ENCODE measurements at places on chromosomes 16 and 17.

GRCh38 chr16:79598348-79599181 is 2.0 kb downstream of the MAF start:
- DNase-seq: peak; percentile 69

GRCh38 chr16:35308674-35309073 is 1849.3 kb downstream of the TP53TG3F start:
- no peak for DNase-seq

GRCh38 chr17:41683441-41684007 is 5.2 kb upstream of the EIF1 start:
- DNase-seq: no peak

DNA sequence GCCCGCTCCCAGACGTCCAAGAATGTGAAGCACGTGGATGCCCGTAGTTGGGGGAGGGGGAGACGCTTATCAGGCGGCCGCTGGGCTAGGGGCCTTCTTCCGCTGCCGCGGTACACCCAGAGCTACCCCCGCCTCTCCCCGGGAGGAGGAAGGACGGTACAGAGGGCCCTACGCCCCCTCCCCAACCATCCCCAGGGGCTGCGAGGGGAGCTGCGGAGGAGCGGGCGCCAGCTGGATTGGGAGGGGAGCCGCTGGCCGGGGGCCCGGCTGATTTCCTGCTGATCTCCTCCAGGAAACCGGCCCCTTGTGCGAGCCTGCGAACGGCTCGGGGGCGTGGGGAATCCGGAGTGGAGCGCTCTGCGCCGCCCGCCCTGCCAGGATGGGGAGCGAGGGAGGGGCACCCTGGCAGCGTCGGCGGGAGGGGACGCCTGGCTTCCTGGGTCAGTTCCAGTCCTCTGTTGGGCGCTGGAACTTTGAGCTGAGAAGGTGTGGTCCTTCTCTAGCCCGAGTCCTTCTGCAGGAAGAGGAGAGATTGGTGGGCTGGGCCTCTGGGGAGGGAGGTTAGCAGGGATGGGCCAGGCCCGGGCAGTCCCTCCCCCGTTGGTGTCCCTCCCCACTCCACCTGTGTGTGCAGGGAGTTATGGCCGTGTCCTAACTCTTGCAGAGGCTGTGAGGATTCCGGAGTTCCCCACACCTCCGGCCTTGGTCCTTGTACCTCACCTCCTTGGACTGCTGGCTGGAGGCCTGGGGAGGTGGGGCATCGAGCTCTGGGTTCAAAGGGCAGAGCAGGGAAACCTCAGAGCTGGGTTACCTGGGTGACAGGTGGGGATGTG is 19.2 kb downstream of the GJD3 start:
- DNase-seq: peak; percentile 72

DNA sequence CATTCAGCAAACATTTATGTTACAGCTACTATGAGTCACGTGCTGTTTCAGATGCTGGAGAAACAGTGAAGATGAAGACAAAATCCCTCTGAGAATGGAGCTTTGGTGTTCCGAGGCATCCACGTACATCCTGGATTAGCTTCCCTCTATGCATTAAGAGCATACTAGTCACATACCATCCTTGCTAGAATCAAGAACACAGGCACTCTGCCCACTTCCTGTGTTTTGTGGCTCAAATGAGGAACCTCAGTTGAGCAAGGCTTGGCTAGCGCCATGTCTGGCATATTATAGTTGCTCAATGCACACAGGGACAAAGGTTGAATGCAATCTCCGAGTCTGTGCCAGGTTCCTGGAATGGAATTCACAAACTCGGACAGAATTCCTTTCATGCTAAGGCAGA is 297.5 kb downstream of the XYLT1 start:
- no peak for DNase-seq
